Stimulated activated CD4-positive, alpha-beta T cell treated with anti-CD3 and anti-CD28 coated beads, Interleukin-1b, Interleukin-23, amount 100 ng/mL, for 4 hours (primary cell): ENCODE measurements at places on chromosomes 16 and 17.

DNA sequence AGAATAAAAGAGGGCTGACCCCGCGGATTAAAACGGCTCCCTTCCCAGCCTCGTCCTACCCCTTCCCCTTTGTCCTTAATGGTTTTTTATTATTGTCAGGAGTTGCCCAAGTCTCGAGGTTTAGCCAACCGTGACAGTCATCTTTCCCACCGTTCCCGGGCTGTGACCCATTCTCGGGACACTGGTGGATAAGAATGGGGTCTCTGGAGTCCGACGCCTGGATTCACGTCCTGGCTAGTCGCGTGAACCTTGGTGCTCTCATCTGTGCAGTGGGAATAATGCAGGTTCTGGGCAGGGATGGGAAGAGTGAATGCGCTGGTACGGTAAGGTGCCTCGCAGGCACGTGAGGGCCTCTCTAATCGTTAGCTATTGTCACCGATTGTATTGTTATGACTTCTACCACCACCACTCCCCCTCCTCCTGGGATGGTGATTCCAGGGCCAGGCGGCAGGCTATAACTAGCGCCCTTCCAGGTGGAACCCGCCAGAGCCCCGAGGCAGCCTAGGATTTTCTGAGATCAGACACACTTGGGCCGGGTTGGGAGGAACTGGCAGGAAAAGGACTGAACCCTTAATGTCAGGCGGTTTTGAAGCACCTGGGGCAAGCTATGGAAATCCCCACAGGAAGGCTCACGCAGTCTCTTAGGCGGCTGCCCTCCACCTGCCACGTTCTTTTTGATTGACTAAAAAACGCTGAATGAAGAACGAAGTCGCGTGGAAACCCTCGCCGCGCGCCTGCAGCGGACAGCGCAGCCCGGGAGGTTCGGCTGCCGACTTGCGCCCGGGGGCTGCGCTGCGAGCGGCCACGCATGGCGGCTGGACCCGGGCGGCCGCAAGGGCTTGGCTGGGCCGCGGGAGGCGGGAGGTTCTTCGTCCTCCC is 2.7 kb downstream of the HS3ST3B1 start:
- DNase-seq = peak; percentile 24

- no peak for DNase-seq
These were observed 75.6 kb upstream of the PLCG2 start for GRCh38 chr16:81703177-81704155.

DNA sequence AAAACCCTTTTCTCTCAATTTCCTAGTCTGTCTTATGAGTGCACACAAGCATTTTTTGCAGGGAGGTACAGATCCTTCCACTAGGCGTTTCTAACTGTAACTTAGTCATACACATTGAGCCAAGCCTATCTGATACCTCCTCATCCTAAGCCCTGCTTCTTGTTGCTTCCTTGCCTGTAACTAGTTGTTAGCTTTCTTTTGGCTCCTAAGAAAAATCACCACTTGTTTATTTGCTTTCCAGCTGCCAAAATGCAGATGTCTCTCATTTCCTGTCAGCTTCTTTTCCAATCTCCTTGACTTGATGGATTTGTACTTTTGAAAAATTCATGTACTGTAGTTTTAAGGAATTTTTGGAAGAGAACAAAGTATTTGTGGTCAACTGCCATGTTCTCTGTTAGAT is 73.7 kb downstream of the TNRC6C start:
- no peak for DNase-seq

- no peak for DNase-seq
These were observed 72.2 kb upstream of the GNAO1 start for GRCh38 chr16:56119133-56119532.

- DNase-seq = no peak
These were observed 161.1 kb downstream of the STX8 start for GRCh38 chr17:9414471-9414870.

- no peak for DNase-seq
These were observed 7.0 kb upstream of the ODF4 start for GRCh38 chr17:8332688-8333087.

- no peak for DNase-seq
These were observed 34.0 kb downstream of the RAB11FIP4 start for GRCh38 chr17:31425282-31426040.

- DNase-seq = no peak
These were observed 72.5 kb downstream of the KNOP1 start for GRCh38 chr16:19645557-19645981.

DNA sequence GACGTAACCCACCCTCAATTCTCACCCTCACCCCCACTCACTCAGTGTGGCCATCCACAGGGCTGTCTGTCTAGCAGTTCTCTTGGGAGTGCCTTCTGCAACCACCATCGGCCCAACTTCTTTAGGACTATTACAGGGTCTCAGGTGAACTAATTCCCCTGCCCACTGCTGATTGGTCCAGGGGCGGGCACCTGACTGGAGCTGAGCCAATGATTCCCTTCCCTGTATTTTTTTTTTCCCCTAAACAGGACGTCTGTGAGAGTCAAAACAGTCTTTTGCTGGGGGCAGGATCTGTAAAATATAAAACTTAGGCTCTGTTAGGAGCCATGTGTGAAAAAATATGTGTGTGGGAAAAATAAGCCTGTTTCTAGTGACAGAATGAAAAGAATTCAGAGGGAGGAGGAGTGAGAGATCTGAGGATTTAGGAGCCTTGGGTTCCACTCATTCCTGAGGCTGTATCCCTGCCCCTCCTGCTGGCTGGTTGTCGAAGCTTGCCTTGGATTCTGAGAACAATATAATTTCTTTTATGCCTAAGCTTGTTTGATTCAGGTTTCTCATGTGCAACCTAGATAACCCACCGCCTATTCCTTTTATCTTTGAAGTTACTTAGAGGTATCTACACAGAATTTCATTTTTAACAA is 115.0 kb downstream of the SPACA3 start:
- DNase-seq = no peak

DNA sequence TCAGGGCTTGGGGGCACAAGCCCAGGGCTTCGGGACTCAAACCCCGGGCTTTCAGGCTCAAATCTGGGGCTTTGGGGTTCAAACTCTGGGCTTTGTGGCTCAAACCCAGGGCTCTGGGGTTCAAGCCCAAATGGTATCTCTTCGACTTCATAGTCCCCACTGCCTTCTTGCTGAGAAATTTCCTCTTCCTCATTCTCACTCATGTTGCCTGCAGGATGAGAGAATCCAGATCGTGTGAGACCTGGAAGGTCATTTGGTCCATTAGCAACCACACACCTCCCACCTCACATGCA is 576 bp downstream of the ZNF768 start:
- no peak for DNase-seq

- DNase-seq = peak; percentile 46
These were observed 558 bp downstream of the B3GNT9 start for GRCh38 chr16:67150047-67150832.

DNA sequence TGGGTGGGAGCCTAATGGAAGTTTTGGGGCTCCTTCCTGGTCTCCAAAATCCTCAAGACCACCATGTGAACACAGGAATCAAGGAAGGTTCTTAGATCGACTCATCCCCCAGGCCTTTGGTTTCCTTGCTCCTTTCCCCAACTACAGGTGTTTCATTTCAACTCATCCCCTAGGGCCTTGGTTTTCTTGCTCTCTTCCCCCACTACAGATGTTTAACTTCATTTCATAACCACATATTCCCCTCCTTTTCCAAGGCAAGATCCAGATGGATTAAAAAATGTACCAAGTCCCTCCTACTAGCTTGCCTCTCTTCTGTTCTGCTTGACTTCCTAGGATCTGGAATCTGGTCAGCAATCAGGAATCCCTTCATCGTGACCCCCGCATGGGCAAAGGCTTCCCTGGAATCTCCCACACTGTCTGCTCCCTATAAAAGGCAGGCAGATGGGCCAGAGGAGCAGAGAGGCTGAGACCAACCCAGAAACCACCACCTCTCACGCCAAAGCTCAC is at the start of gene CCL11:
Gene CCL11 (plus strand): TSS at position 457 of the 507 bp plus-strand sequence. CDS start 67 bp downstream, outside the sequence.
- DNase-seq = no peak

DNA sequence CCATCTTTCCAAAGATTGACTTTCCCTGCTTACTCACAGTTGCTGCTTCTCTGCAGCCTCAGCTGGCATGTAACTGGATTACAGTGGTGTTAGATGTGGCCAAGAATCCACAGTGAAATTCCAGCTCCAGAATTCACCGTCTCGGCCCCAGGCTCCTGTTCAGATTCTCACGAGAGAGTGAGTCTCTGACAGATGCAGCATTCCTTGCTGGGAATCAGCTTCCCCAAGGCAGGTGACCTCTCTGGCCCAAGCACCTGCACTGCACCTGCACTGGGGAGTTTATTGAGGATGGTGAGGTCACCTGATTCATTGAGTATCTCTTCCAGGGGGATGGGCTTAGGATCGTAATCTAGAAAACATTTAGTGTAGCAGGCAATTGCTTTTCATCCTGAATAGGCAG is 600.5 kb upstream of the RBFOX1 start:
- no peak for DNase-seq

DNA sequence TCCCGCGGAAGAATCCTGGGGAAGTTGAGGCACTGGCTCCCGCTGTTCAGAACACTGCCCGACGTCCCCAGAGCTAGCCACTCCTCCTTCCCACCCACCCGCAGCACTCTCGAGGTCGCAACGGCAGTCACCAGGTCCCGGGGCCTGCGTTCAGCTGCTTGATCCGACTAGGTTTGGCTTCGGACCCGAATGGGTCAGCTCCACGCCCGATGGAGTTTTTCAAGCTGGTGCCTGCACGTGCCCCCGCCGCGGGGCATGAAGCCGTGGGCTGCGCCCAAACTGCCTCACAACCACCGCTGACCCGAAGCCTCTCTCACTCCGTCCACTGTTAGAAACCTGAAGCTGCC is 12.4 kb upstream of the ODF4 start:
- no peak for DNase-seq

- DNase-seq = no peak
These were observed 1.9 kb downstream of the EPN3 start for GRCh38 chr17:50534222-50534978.

DNA sequence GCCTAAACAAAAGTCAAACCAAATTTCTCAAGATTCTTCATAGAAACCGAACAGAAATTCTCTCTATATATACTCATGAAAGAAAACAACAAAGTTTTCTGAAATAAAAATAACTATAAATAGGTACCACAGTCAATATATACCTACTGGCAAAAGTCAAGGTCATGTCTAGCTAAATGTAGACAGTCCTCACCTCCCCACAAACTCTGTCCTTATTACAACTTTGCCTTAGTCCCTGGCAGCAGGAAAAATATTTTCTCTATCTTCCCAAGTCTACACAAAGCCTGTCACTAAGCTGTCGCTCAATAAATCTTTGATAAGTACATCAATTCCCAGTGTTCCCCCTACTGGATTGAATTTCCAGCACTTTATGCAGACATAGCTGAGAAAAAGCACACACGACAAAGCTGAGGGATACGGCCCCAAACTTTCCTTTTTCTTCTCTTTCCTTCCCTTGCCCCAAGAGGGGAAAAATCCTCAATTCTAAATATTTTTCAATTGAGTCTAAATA is 2.7 kb downstream of the CFAP20 start:
- DNase-seq = no peak

- peak; percentile 29 for DNase-seq
These were observed 31.5 kb downstream of the SIAH1 start for GRCh38 chr16:48353565-48354163.

- DNase-seq = no peak
These were observed 460 bp upstream of the SLC13A2 start for GRCh38 chr17:28472871-28473497.

- DNase-seq = no peak
These were observed 1.3 kb downstream of the FUS start for GRCh38 chr16:31181102-31181830.

DNA sequence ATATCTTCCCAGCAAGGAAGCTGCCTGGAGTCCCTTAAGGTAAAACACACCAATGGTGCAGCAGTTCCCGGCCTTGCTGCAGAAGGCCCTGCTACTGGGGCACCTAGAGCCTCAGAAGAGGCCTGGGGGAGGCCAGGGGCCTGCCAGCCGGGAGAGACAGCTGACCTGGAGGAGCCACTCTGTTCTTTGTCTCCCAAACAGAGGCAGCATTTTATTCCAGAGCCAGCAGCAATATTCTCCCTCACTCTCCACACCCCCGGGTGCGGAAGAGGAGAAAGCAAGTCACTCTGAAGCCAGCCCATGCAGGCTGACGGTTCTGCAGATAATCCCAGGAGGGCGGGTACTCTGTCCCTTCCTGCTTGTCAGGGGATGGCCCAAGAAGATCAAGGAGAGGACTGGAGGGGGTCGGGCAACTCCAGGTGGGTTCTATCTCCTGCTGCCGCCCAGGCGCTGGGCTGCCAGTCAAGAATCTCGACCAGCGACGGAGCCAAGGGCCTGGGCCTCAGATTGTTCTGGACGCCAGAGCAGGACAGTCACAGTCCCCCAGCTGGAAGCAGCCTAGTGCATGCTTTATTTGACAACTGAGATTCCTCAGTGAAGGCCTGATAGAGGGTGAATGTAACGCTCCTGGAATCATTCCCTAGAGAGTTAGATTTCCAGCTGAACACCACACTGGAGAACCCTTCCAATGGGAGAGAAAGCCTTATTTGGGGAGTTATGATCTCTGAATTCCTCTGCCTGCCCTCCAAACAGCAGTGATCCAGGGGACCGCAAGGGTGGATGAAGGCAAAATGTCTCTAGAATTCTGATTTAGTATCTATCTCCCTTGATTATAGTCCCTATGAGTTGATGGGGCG is 1.1 kb upstream of the KIFC3 start:
- DNase-seq = no peak

- DNase-seq = no peak
These were observed 13.4 kb downstream of the C17orf78 start for GRCh38 chr17:37389160-37389559.

DNA sequence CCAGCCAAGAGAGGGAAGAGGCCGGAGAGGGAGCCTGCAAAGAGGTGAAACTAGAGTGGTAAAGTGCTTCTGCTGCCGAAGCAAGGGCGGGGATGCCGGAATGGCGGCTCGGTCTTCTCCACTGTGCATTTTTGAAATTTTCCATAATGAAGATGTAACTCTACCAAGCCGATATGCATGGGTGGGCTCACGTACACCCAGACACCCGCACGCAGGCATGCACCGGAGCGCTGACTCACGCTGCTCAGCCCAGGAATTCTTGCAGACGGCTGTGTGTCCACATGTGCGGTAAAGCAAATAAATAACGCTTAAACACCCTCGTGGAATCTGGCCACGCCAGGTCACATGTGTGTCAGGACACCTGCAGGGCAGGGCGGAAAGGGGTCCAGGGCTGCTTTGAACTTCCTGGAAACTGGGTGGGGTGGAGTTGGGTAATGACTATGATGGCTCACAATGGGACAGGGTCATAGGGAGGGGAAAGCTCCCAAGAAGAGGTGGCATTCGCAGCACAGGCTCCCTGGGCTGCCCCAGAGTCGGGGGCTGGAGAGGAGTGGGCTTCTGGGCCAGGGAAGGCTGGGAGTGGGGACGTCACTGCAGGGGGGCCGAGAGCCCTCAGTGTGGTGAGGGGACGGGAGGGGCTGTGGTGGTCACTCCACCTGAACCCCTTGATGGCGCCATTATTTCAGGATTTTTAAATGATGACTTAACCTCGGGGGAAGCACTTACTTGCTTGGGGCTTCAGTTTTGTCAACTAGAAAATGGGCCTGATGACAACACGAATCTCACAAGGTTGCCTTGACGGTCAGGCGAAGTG is 265.5 kb downstream of the PARN start:
- no peak for DNase-seq

GRCh38 chr16:19393226-19394111 is 24.2 kb upstream of the TMC5 start:
- no peak for DNase-seq
